ENCODE measurements at places on chromosomes 1 and 21. TPM values are rescaled to one million over a fixed set of nuclear protein-coding genes. Genes with fewer than 3 reads are reported as not detected.

GRCh38 chr1:31751822-31752241, 12.3 kb downstream of the ADGRB2 start:
- peak overlapping the region; percentile 28 for H3K4me3 ChIP-seq
- H3K36me3 ChIP-seq = no peaks in the 10 kb centered on the region
- no peak overlapping the region for H3K27ac ChIP-seq
- peaks cover 16% of the 10 kb centered on the region for H3K4me1 ChIP-seq
- DNase-seq = no peak
- H3K27me3 ChIP-seq = no peaks in the 10 kb centered on the region

- H3K27me3 ChIP-seq = no peaks in the 10 kb centered on the region
- H3K4me1 ChIP-seq = peaks cover 12% of the 10 kb centered on the region
- peak; percentile 7 for DNase-seq
- peaks cover 11% of the 10 kb centered on the region for H3K36me3 ChIP-seq
- H3K4me3 ChIP-seq = no peak overlapping the region
- no peak overlapping the region for H3K27ac ChIP-seq
Observed at GRCh38 chr1:48753293-48753692, 23.4 kb downstream of the BEND5 start.

DNA sequence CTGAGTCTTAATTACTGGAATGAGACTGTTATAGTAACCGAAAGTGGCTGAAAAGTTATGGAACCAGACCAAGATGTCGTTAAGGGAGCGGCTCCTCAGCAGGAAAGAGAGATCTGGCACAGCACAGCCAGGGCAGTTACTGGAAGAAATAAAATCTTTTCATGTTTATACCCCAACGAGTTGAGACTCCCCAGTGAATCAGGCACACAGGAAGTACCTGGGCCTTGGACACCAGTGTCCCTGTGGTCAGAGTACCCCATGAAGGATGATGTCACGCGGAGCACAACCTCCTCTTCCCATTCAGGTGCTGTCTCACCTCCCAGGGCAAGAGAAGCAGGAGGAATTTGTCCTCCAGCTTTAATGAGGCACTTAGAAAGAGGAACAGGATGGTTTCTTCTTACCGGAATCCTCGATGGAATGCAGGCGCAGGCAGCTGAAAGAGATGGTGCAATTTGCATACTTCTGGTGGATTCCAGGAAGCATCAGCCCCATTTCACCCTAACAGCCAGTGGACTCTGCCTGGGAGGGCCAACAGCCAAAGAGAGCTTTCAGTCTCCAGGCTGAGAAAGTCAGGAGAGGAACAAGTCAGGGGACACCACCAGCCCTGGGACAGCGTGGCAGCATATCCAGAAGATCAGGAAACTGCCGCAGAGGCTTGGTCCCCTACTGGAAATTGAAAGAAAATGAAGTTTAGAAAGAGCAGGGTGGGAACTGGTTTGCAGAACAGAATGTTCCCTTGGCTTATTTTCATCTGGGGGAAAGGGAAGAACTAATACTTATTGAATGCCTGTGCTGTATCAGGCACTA, 35.9 kb upstream of the CTTNBP2NL start:
- DNase-seq = peak; percentile 79
- H3K27ac ChIP-seq = no peak overlapping the region
- no peak overlapping the region for H3K4me3 ChIP-seq
- peaks cover 3% of the 10 kb centered on the region for H3K4me1 ChIP-seq
- no peaks in the 10 kb centered on the region for H3K27me3 ChIP-seq

DNA sequence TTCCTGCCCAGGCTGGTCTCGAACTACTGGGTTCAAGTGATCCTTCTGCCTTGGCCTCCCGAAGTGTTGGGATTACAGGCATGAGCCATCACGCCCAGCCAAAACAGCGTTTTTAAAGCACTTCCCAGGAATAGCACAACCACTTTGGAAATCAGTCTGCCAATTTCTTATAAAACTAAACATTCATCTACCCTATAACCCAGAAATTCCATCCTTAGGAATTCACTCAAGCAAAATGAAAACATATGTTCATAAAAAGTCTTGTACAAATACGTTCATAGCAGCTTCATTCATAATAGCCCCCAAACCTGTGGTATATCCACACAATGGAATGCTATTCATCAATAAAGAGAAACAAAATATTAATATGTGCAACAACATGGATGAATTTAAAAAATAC, 36.1 kb downstream of the PHC2 start:
- DNase-seq = no peak
- no peaks in the 10 kb centered on the region for H3K36me3 ChIP-seq
- H3K27ac ChIP-seq = no peak overlapping the region
- no peaks in the 10 kb centered on the region for H3K27me3 ChIP-seq

Gene PRR9
- total RNA-seq = not detected
